ENCODE measurements at places on chromosomes 1 and 21.

DNA sequence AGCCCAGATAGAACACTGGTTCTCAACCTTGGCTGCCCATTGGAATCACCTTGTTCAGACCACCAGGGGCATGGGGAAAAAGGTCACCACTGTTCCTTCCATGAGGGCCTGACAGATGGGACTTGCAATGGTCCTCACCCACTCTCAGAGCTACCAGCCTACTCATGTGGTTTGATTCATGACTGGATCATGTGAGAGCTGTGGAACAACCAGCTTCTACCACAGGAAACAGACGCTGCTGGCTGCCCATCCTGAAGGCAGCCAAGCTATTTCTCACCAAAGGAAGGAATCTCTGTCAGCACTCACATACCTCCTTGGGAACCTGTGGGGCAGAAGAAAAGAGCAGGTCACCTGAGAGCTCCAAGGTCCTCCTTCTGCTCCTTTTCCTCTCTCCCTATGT is 53.6 kb downstream of the CAPN8 start:
- DNase-seq = no peak

GRCh38 chr1:93874025-93874651 is 4.9 kb downstream of the DNTTIP2 start:
- DNase-seq = no peak

GRCh38 chr1:181251001-181251712 is 162.7 kb downstream of the IER5 start:
- no peak for DNase-seq

- no peak for DNase-seq
Measured at GRCh38 chr1:233242827-233243483, 52.6 kb downstream of the PCNX2 start.

DNA sequence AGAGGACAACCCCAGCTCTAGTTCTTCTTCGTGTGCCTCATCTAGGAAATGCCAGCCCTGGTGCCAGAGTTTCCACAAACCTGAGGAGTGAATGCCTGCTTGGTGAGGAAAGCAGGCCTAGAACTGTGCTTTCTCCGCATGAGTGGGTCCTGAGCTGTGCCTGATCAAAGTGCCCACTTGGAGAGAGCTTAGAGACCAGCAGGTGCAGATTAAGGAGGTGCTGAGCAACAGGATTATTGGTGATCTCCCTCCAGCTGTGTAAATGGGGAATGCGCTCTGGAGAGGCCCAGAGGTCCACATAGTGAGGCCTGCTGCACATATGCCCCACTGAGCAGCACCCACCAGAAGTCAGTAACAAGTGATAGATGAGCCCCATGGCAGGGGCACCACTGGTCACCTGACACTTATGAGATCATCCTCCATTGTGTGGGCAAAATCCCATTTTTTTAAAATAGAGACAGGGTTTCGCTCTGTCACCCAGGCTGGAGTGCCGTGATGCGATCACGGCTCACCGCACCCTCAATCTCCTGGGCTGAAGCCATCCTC is 127.2 kb upstream of the ZC3H12A start:
- DNase-seq = no peak

GRCh38 chr1:47229886-47230691 is 1.9 kb downstream of the TAL1 start:
- no peak for DNase-seq

- DNase-seq = no peak
Measured at GRCh38 chr1:201127755-201128455, 921 bp upstream of the ASCL5 start.

- DNase-seq = no peak
Measured at GRCh38 chr1:112905395-112906149, 50.4 kb downstream of the SLC16A1 start.

DNA sequence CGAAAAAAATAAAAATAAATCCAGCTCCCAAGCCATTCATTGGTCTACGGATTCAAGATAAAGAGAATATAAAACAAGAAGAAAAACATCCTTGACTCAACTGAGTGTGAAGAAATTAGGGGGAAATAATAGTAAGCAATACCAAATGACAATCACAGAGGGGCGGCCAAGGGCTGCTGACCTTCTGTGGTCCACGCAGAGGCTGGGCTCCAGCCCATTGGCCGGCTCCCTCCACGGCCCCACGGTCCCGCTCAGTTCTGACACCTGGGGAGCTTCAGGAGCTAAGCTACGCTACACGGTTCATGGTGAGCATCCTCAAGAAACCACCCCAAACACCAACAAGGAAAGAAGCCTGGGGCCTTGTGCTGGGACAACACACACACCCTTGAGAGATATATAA is 400 bp upstream of the KRTAP10-12 start:
- DNase-seq = no peak

DNA sequence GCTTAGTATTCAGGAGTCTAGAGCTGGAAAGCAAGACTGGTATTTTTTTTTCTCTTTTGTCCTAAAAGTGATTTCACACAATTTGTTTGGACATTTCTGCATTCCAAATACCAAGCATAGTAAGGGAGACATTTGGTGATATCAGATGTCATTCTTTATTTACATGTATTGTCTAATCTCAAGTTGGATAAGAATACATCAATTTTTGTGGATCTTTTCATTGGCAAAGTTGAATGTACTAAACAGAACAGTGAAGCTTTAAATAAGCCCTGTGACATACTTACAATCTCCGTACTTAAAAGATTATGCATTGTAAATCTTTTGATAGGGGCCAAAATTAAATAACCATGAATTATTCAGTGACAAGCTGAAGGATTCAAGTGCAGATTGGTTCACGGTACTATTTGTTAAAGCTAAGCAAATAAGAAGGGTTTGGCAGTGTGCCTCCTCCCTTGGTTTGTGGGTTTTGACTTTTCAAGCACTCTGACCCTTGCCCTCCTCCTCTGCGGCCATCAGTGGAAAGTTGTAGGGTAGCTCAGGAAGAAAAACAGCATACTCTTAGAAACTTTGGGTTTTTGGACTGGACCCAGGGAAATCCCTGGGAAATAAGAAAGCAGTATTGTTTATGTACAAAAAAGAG is 663.7 kb downstream of the ADGRL2 start:
- no peak for DNase-seq

DNA sequence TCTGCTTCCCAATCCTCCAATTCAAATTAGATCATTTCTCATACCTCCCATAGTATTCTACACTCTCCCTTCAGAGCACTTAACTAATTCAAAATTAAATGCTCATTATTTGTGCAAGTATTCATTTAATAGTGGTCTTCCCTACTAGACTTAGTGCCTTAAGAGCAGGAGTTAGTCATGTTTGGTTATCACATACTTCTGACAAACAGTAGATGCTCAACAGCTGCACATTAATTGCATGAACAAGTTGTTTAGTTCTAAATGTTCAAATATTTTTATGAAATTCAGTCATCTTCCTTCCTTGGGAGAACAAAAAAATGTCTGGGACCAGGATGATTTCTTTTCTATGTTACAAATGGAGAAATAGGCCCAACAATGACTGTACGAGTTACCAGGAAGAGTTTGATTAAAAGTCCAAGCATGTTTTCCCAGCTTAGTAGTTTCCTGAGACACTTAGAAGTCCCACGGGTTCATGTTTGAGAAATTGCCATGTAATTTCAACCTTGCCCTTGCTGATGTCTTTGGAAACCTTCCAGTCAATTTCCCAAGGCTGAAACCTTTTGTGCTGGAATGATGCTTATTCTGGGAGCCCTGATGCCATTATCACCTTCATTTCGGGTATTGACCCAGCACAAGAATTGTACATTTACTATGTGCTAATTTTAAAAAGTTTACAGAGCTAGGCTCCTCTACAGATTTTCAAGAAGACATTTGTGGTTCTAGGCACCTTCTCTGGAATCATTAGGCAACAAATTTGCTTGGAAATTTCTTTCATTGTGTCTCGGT is 437.9 kb upstream of the PLXNA2 start:
- no peak for DNase-seq

GRCh38 chr1:246725191-246725590 is 982 bp downstream of the SCCPDH start:
- no peak for DNase-seq

- no peak for DNase-seq
Measured at GRCh38 chr1:7373251-7373650, 397.8 kb upstream of the VAMP3 start.

Data from activated CD4-positive, alpha-beta T cell treated with anti-CD3 and anti-CD28 coated beads for 4 hours (primary cell).